ENCODE measurements at places on chromosomes 3 and 15.

DNA sequence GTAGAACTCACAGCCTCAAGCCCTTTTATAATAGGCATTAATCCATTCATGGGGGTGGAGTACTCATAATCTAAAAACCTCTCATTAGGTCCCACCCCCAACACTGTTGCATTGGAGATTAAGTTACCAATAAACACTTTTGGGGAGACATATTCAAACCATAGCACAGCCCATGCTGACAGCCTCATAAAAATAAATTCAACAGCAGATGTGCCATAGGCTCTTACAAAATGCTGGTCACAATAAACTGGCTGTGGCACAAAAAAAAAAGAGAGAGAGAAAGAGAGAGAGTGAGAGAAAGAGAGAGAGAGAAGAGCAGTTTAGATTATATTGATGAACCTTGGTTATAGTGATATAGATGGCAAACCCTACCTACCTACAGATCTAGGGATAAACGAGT is 1000.9 kb downstream of the TUSC7 start:
- DNase-seq, result no peak

GRCh38 chr3:197029511-197030167 is at the start of gene MELTF:
Gene MELTF (minus strand): TSS chr3:197029817. CDS start chr3:197029702, 115 bp downstream.
- DNase-seq, result peak; percentile 57

DNA sequence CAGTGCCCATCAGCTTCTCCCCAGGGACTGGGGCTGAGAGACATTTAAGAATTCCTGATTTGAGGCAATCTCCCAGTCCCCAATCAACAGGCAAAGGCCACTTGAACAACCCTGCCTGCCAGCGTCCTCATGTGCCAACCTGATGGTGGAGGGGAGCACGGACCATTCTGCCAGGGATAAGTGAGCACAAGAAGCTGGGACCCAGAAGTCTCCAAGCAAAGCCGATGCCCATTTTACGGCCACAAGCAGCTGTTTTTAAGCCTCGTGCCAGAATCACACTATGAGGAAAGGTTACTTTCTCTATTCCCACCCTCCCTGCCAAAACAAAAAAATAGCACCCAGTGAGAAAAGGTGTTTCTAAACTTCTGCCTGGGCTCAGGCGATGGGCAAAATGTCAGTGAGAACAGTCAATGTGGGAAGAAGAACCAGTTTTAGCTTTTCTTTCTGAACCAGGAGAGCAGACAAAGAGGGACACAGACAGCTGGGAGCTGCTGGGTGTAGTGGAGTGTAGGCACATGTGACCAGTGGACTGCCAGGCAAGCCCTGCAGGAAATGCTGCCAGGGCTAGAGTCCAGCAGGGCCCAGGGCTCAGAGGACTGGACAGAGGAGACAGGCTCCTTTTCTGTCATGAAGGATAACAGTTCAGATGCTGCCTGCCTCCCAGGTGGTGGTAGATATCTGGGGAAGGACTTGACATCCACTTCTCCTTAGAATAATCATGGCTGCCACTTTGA is 57.7 kb downstream of the ATP2B2 start:
- DNase-seq, result no peak

- DNase-seq, result peak; percentile 16
These were observed 185.7 kb upstream of the CTDSPL start for GRCh38 chr3:37675833-37676596.

- no peak for DNase-seq
These were observed 60.3 kb downstream of the TGFBR2 start for GRCh38 chr3:30666572-30667279.

DNA sequence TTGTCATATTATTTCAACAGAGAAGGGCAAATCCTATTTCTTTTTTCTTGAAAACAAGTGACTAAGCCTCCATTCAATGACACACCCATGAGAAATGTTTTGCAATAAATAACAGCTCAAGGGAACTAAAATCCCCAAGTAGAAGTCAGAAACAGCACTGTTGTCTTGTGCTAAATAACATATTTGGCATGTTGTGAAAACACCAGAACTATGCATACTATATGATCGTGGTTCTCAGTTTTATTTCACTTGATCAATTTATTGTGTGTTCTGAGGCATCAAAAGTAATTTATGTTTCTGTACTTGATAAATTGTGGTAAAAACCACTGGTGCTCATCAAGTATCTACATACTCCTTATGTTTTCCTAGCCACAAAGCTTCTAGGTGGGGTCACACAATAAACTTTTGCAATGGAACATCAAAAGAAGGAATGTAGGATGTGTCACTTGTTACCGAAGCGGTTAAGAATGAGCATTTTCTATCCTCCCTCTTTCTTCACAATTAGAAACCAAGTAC is 691.7 kb upstream of the CBLB start:
- peak; percentile 70 for DNase-seq

- no peak for DNase-seq
These were observed 13.7 kb upstream of the SLTM start for GRCh38 chr15:58947179-58947578.

- DNase-seq, result peak; percentile 93
These were observed 256.5 kb downstream of the SHQ1 start for GRCh38 chr3:72591522-72592421.

- DNase-seq, result no peak
These were observed 144.8 kb downstream of the ARPP21 start for GRCh38 chr3:35784169-35784568.
